NCI-H82 (cell line): ENCODE measurements at places on chromosomes 4 and X.

- no peak for DNase-seq
Measured at GRCh38 chr4:154406018-154406795, 85.4 kb downstream of the DCHS2 start.

DNA sequence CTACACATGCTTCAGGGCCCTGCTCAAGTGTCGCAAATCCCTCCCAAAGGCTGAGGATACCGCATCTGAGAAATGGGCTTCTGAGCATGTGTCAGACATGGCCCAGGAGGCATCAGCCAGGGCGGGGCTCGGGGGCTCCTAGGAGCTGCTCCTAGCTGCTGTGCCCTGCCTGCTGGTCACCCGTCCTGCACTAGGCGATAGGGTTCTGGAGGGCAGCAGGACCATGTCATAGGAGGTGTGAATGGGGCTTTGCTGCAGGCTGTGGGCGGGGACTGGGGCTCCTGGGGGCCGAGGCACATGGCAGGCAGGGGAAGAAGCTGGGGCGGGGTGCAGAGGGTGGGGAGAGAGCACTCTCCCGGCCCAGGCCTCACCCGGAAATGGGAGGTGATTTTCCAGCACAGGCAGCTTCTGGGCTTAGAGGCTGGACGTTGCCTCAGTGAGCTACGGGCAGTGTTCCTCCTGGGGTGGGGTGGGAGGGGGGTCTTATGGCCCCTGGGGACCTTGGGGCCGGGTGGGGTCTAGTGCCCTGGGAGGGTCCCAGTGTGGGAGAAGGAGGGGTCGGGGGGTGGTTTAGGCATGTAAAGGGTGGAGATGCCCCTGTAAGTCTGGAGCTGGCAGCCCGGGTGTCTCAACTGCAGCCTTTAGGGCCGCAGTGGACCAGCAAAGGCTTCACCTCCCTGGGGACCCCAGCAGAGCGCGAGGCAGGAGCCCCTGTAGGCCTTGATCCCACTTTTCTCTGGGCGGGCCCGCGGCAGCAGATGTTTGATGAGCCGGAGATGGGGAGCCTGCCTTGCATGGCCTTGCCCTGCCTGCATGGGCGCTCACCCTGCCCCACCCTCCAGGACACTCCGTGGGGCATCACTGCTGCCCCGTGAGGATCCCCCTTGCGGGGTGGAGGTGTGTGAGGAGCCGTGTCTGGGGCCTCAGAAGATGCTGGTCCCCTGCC lies 98.6 kb upstream of the LRPAP1 start:
- no peak for DNase-seq

DNA sequence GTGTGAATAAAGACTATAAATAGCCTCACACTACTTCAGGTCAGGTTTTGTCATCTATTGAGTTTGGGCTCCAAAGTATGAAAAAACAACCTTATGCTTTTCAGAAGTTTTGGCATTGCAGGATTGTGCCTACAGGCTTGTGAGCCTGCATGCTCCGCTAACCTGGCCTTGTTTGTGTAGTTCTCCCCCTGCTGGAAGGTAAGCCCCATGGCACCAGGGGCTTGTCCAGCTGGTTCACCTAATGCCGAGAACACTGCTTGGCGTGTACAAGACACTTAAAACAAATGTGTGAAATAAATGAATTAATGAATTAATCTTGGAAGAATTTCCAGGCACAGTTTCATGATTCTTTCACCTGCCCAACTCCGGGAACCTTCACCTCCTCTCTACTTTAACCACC lies 1.8 kb upstream of the HSD17B10 start:
- DNase-seq, result peak; percentile 84

GRCh38 chr4:25107827-25108516 lies 52.3 kb downstream of the SEPSECS start:
- no peak for DNase-seq

DNA sequence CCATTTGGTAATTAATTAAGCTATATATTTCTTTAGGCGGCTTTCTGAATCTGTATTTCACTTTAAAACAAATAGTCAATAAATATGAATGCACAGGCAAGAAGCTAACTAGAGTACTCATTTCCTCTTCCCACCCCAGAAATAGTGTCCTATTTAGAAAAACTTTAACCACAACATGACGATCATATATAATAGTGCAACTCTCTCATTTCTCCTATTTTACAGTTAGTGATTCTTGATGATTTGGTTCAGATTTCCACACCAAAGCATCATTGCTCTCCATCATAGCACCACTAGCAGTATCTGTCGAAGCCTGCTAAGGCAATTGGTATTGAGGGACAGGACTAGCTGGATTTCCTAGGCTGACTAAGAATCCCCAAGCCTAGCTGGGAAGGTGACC lies 184.0 kb upstream of the GALNTL6 start:
- DNase-seq, result no peak

DNA sequence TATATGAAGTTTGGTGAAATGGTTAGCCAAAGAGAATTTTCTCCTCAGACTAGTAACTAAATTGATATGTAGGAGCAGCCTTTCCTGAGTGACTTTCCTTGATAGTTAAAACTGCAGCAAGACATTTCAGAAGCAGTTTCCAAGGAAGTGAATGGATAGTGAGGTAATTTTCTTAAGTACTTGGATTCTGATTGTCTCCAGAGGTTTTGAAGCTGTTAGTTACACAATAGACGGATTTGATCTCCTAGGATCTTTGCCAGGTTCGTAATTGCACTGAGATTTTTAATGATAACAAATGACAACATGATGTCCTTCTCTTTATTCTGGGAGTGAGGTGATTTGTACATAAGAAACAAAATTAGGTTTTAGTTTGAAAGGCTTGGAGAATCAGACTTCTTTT lies 29.2 kb downstream of the PRRG1 start:
- no peak for DNase-seq

DNA sequence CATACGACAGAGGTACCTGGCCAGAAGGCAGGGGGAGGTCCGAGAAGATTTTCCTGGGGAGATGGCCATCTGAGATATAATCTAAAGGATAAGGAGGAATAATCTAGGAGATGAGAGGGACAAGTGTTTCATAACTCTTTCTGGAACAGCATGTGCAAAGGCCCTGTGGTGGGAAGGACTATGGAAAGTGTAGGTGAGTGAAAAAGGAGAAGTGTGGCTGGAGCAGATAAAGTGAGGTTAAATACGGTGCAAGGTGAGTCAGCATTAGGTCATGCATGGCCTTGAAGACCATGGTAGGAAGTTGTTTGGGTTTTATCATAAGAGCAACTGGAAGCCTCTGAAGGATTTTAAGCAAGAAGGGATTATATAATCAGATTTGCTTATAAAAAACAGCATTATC lies 34.6 kb upstream of the MTM1 start:
- no peak for DNase-seq

DNA sequence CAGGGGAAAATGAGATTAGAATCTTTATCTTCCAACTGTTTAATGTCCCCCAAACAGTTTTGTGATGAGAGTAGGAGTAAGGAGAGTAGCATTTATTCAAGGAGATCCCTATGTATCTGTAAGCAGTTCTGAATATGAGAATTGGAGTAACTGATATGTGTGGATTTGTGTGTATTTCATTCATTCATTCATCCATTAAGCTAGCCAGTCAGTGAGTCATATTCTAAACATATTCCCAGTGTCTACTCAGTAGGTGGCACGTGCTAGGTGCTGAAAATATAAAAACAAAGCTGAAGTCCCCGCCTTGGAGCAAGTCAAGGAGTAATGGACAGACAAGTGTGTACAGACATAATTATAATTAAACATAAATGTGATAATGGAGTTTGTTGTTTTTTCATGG lies 12.4 kb upstream of the STX18 start:
- no peak for DNase-seq

DNA sequence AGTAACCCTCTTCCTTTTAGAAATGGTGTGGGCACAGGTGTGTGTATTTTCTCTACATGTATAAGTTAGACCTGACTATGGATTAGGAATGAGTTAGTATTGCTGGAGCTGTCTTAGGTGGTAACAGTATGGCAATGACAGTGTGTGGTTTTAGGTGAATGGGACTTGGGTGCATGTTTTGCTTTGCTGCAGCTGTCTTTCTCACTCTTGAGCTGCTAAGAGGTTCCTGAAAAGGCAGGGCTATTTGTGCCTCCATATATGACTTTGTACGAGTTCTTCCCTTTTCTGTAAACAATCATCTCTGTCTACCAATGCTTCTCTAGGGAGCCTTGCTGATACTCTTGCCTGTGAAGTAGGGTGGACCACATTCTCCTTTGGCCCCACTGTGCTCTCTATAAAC lies 234.8 kb upstream of the HHIP start:
- no peak for DNase-seq

GRCh38 chr4:83251447-83251830 lies 33.2 kb downstream of the COQ2 start:
- DNase-seq, result no peak

- DNase-seq, result no peak
Measured at GRCh38 chr4:53924333-53925049, 139.9 kb downstream of the CHIC2 start.

GRCh38 chrX:154819771-154820341 lies 14.6 kb upstream of the MPP1 start:
- no peak for DNase-seq

DNA sequence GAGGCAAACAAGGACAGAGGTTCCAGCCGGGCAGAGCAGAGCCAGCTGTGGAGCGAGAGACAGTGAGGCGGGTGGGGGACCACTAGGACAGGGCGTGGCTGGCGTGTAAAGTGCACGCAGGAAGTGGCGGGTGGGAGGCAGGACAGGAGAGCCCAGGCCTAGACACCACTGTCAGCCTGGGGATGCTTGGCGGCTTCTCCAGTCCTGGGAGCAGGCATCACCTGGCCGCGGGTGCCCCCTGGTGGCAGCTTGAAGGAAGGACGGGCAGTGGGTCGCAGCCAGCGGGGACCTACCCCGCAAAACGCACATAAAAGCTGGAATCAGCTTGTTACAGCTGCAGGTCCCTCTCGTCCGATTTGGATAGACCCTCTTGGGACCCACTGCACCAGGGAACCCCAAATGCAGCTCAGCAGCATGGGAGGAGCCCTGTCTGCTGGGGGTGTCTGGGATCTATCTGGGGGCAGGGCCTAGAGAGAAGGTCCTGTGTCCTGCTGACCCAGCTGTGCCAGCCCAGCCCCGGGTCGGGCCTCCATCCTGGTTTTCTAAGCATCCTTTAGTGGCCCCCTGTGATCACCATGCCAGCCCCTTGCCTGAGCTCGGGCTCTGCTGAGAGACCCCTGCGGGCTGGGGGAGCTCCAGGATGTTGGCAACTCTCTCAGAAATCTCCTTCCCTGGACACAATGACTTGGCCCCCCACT lies 57.7 kb downstream of the WFS1 start:
- DNase-seq, result peak; percentile 77

GRCh38 chr4:80922941-80923340 lies 107.6 kb upstream of the BMP3 start:
- DNase-seq, result no peak

DNA sequence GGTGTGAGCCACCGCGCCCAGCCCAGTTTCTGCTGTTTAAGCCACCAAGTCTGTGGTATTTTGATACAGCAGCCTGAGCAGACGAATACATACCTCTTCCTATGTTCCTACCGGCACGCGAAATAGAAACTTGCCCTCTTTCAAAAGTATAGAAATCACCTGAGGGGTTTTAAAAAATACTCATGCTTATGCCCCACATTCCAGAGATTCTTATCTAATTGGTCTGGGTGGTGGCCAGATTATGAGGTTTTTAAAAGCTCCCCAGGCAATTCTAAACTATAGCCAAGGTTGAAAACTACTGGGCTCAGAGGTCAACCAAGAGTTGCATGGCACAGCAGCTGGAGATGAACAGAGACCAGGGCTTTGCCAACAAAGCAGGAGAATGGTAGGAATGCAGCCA lies 24.9 kb upstream of the HUWE1 start:
- DNase-seq, result no peak

GRCh38 chr4:72900952-72901351 lies 168.6 kb downstream of the COX18 start:
- peak; percentile 50 for DNase-seq

DNA sequence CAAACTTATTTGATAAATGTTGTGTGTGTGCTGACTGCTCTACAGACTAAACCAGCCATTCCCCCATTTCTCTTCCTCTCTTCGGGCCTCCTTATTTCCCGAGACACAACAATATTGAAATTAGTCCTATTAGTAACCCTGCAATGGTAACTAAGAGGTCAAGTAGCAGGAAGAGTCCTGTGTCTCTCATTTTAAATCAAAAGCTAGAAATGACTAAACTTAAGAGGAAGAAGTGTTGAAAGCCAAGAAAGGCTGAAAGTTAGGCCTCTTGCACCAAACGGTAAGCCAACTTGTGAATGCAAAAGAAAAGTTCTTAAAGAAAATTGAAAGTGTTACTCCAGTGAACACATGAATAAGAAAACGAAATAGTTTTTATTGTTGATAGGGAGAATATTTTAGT lies 357.8 kb upstream of the SLC7A11 start:
- no peak for DNase-seq

- peak; percentile 29 for DNase-seq
Measured at GRCh38 chrX:105820247-105820646, 2.1 kb upstream of the NRK start.

- DNase-seq, result no peak
Measured at GRCh38 chr4:186700746-186701145, 22.9 kb downstream of the FAT1 start.

DNA sequence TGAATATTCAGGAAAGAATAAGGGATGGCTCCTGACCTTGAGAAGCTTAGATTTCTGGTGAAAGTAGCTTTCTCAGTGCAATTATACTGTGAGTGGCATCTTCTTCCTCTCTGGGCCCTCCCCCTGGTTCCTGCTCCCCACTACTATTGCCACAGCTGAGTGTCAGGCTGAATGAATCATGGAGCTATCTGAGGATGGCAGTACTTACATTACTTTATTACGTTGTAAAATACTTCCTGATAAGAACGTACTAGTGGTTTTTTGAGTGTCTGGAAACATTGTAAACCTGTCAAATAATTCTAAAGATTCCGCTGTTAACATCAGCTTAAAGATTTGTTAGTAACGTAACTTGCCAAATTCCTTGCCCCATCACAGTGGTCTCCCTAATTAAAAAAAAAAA lies 36.2 kb downstream of the ARHGAP10 start:
- DNase-seq, result no peak

DNA sequence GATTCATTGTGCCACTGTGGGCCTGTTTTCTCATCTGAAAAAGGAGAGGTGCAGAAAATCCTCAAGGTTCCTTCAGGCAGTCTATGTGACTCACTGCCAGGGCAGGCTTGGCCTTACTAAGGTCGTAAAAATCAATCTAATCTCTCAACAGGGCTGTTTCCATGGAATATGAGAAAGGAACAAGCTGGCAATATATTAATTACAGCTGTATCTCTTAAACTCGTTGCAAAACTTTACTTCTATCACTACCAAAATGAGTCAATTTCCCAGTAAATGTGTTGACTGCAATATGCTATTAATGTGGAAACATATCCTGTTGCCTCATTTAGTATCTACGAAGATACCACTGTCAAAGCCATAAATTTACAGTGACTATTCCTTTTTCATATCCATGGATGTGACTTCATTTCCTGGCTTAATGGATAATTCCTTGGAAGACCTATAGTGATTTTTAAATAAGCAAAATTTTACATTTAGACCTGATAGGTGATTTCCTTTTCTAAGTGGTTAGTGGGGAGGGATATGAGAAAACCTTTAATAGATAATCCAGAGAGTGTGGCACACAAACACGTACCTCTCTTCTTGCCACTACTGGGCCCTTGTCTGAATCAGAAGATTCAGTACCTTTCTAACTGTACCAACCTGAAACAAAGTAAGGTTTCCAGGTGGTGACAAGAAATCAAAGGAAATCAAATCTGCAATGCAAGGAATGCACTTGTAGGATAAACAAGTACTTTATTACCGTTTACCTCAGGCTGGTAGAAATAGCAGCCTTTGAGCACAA lies 127.4 kb upstream of the FTHL17 start:
- DNase-seq, result no peak

- DNase-seq, result no peak
Measured at GRCh38 chr4:87032884-87033533, 98.2 kb downstream of the AFF1 start.

- DNase-seq, result no peak
Measured at GRCh38 chr4:8198906-8199593, at the start of gene SH3TC1. TSS of gene SH3TC1 (plus strand) at chr4:8199290. CDS start at chr4:8205195, 5,905 bp downstream.
